CD4-positive, alpha-beta T cell treated with Interleukin-4 for 1 hour (primary cell): ENCODE measurements at places on chromosomes 4 and X.

- DNase-seq, result no peak
Observed at GRCh38 chr4:4868040-4868757, 8.7 kb downstream of the MSX1 start.

- DNase-seq, result no peak
Observed at GRCh38 chrX:134571796-134572195, 86.5 kb downstream of the PLAC1 start.

DNA sequence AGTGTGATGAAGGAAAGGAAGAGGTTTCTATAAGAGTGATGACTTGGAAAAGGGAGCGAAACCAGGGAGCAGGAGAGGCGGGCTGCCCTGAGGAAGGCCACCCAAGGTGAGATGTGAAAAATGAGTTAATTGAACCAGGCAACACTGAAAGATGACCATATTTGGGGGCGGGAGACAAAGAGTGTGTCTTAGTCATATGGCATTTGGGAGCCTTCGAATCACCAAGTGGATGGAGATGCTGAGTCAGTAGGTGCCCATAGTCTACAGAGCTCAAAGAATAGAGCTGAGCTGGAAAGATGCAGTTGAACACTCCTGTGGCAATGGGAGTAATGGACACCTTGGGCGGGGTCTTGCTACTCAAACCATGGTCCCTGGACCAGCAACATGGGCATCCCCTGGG, 8.3 kb upstream of the TLR8 start:
- DNase-seq, result no peak

DNA sequence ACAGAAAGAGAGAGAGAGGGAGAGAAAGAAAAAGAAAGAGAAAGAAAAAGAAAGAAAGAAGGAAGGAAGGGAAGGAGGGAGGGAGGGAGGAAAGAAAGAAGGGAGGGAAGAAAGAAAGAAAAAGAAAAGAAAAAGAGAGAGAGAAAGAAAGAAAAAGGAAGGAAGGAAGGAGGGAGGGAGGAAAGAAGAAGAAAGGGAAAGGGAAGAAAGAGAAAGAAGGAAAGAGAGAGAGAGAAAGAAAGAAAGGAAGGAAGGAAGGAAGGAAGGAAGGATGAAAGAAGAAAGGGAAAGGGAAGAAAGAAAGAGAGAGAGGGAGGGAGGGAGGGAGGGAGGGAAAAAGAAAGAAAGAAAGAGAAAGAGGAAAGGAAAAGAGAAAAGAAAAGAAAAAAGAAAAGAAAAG, 10.8 kb downstream of the OPHN1 start:
- no peak for DNase-seq

DNA sequence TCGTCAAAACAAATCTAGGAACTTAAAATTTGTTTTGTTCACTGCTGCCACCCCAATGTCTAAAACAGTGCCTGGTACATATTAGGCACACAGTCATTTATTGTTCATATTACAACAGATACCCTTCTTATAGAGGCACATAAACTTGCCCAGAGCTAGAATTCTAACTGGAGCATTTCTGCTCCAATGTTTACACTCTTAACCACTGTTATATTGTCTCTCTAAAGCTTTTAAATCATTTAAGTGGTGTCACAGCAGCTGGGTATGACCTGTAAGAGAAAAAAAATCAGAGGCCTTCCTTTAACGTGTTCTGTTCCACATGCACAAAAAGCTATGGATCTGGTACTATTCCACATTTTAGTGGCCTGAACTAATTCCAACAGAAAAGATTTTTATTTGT, 3.0 kb downstream of the UBE2D3 start:
- no peak for DNase-seq

GRCh38 chr4:16377887-16378286, 151.6 kb upstream of the TAPT1 start:
- no peak for DNase-seq

DNA sequence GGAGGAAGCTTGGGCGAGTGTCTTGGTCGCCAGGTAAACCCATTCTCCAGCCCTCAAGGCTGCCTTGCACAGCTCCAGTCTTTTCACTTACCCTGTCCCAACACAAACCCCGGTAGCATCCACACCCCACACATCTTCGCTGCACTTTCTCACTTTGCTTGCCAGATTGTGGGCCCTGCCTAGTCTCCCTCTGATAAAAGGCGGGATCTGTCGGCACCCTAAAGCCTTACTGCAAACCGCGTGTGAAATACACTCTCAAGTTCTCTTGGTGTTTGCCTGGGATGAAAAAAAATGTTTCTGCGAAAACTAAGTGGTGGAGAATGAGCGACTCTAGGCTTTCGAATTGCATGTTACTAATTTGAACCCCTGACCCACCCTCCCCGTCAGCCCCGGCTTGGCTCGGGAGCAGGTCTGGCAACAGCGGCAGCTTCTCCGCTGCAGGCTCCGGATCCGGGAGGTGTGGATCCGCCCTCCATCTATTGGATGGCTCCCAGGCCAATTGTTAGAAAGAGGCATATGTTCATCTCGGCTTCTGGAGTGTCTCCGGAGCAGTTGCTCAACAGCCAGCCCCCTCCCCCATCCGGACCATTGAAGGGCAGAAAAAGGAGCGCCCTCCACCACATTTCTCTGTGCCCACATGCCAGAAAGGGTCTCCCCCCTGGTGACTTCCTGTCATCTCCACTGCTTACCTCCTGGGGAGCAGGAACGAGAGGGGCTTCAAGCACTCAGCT, 3.0 kb upstream of the CITED1 start:
- DNase-seq, result peak; percentile 21

DNA sequence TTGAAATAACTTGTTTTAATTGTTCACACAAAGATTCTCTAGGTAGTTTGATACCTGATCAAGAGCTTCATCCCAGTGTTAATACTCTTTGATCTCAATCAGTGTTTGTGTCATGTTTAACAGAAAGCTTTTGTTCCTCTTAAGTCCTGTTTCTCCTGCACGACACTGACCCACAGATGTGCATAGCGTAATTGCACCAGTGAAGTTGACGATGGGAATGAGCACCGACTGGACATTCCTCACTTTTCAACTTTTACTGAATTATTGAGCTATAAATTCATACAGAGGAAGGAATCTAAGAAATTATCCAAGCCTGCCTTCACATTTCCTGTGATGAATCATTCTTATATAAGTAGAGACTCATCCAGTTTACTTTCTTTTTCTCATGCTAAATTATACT, 878.7 kb upstream of the TENM3 start:
- DNase-seq, result no peak

DNA sequence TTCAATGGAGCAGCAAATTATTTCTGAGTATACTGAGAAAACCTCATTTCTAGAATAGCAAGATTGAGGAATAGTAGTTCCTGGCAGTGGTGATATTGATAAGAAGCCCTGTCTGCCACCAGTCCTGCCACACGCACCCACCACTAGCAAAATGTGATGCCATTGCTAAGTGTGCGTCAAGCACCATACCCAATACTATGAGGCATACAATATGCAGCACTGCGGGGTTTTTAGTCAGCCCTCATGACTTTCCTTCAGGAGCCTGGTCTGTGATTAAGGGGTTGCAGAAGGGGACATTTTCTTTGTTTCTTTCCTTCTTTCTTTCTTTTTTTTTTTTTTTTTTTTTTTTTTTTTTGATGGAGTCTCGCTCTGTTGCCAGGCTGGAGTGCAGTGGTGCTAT, 128.7 kb upstream of the USP38 start:
- no peak for DNase-seq

DNA sequence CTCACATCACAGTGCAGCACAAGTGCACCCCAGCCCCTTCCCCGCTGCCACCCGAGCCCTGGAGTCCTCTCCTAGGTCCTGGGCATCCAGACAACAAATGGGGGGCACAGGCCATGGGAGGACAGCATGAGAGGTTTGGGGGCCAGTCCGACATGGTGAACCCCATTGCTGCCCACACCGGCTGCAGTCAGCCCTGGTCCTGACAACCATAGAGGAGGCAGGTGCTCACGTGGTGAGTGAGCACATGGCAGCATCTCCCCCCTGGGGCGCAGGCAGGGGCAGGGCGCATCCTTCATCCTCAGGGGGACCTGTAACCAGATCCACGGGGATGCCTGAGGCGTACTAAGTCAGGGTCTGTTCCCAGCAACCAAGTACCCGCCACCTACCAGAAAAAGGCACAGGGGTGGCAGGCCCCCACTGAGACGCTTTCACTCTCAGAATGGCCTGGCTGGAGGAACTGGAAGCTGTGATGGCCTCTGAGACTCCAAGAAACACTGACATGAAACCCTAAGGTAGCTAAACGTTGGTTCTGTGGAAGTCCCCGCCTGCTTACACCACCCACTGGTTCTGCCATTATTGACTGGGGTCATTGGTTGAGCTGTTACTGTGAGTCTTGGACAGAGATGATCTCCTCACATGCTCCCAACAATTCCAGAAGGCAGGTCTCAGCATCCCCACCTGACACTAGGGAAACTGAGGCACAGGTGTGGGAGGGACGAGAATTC, 6.5 kb downstream of the ZFYVE28 start:
- DNase-seq, result no peak

DNA sequence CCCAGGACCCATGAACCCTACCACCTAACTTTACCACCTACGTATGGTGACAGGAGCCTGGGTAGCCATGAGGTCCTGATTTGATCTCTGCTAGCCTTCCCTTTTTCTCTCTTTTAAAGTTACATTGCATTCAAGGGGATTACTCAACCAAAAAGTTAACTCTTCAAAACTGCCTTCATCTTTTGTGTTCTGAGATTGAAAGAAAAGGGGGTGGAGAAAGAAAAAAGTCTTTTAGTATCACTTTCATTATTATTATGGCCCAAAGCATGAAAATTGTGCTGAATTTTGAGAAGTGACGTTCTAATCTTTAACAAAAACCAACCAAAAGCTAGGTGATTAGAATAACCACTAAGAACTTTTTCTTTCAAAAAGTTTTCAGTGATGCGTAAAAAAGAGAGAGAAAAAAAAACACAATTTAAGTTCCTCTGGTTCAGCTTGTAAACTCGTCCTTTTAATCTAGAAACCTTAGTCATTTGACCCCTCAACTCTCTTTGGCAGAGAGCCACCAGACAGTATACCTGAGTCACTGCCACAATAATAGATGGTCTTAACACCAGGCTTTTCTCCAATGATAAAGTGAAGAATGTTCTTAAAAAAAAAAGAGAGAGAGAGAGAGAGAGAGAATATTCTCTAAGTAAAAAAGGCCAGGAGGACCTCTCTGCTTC, 347.4 kb upstream of the FGF13 start:
- DNase-seq, result no peak

- DNase-seq, result no peak
Observed at GRCh38 chrX:9825129-9825790, 39.0 kb downstream of the SHROOM2 start.

DNA sequence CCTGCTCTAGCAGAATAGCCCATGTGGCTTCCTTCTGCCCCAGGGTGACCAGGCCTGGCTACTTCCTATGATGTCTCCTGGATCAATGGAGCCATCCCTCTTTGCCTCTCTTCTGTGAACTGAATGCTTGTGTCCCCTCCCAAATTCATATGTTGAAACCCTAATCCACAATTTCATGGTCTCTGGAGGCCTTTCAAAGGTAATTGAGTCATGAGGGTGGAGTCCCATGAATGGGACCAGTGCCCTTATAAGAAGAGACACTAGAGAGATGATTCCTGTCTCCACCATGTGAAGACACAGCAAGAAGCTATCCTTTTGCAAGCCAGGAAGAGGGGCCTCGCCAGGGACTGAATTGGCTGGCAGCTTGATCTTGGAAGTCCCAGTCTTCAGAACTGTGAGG, 18.4 kb downstream of the CCKAR start:
- DNase-seq, result no peak
